ENCODE measurements at places on chromosomes 5 and 9.

GRCh38 chr5:38745836-38746732, 99.7 kb upstream of the OSMR start:
- DNase-seq = no peak

DNA sequence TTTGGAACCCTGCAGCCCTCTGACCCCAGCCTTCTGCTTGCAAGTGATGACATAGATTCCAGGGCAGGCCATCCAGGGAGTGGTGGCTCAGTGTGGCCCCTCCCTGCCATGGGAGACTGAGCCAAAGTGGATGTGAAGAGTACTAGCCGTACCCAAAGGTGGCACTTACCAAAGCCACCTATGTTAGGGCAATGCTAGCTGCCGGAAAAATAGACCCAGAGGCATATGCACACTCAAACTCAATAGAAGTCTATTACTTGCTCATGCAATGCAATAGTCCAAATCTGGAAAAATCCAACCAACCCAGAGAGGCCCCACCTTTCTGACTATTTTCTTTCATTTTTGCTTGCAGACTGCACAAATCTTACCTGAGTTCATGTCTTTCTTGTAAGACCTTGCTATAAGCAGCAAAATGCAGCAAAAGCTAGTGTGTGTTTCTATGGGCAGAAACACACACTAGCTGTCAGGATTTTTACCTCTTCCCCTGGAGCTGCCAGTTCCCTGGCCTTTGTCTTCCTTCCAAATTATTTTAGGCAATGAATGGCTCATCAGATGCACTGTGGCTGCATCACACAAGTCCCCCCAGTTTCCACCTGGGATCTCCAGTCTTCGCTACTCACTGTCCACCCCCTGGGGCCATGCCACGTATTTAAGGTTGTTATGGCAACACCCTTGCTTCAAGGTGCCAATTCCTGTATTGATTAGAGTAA, 74.0 kb downstream of the HRH2 start:
- peak; percentile 69 for DNase-seq

DNA sequence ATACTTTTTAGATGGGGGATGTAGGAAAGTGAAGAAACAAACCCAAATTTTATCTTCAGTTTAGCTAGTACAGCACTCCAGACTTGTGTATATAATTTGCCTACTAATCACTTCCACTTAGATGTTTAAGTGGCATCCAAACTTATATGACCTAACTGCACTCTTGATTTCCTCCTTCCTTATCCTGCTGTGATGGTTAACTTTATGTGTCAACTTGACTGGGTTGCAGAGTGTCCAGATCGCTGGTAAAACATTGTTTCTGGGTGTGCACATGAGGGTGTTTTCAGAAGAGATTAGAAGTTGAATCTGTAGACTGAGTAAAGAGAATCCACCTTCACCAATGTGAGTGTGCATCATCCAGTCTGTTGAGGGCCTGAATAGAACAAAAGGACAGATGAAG, 79.8 kb downstream of the PCSK1 start:
- no peak for DNase-seq

- no peak for DNase-seq
These were observed 20.4 kb downstream of the FNIP1 start for GRCh38 chr5:131776450-131776849.

GRCh38 chr9:117084221-117084620, 330.6 kb downstream of the ASTN2 start:
- DNase-seq = no peak

DNA sequence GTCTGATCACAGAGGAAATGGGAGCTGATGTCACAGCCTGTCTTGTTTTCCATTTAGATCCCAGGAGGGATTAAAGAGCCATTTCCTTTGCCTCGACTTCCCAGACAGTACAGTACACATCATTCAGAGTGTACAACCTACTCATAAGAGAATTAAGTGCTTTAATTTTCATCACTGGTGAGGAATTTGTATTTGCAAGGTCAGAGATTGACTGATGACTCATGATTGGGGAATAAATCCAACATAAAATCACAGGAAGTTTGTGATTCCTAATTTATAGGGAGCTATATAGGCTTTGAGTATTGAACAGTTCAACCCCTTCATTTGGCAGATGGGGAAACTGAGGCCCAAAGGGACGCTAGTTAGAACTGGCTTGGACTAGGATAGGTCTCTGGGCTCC, 4.1 kb upstream of the TOMM5 start:
- no peak for DNase-seq

DNA sequence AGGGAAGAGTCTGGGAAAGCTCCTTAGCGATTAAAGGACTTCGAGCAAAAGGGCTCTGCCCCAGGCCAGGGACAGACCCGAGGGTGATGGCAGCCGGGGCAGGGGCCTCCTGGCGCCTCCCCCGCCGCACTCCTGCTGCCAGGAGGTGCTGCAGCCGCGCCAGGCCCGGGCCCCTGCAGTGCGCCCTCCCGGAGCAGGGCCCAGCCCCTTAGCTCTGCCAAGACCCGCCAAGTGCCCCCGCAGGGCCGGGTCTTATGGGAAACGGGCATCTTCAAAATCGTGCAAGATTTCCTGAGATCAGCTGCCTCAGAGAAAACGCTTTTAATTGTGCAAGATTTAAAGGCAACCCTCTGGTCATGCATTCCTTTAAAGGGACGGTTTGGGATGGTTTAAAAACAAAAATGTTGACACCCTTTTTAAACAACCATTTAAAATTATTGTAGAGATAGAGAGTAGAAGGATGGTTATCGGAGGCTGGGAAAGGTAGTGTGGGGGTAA, 52.4 kb downstream of the CDC14B start:
- no peak for DNase-seq

DNA sequence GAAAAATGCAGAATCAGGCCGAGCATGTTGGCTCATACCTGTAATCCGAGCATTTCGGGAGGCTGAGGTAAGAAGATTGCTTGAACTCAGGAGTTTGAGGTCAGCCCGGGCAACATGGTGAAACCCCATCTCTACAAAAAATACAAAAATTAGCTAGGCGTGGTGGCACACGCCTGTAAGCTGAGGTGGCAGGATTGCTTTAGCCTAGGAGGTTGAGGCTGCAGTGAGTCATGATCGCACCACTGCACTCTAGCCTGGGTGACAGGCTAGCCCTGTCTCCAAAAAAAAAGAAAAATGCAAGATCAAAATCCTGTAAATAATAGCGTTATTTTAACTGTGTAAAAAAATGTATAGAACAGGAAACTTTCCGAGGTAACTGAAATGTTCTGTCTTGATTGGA, 39.4 kb downstream of the RNF44 start:
- no peak for DNase-seq

- DNase-seq = peak; percentile 66
These were observed 29.4 kb downstream of the CHD1 start for GRCh38 chr5:98899456-98899855.

GRCh38 chr9:70492319-70492777, 77.9 kb upstream of the KLF9 start:
- DNase-seq = no peak

DNA sequence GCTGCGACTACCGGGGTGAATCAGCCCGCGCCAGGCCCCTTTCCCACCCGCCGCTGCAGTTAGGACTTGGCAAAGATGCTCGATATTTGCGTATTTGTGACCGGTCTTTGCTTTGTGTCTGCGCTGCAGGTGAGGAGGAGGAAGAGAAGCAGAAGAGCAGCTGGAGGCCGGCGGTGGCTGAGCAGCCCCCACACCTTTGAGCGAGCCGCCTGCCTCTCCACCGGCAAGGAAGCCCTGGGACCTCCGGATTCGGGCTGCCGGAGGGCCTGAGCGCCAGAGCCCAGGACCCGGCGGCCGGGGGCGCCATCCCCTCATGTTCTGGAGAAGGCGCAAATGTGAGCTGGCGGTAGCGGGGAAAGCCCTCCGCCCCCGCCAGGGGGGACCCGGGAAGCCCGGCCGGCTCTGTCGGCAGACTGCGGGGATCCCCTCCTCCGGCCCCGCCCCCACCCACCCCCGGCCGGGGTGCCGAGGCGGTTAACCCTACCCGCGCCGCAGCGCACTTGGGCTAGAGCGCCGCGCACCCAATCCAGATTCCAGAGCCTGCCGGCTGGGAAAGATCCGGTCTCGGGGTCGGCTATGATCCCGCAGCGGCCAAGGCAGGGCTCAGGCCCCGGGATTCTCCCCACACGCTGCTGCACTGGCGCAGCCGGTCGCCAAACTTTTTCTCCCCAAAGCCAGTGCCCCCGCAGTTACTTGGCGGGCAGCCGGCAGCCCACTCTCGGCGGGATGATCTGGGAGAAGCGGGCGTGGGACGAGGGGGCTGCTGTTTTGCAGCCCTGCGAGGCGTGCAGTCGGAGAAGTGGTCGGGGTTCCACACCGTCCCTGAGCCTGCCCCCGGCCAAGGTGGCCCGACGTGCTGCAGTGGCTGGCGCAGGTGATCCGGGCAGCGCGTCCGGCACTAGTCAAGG, 800 bp upstream of the KCNN2 start:
- peak; percentile 72 for DNase-seq

- no peak for DNase-seq
These were observed 1.0 kb downstream of the FAM53C start for GRCh38 chr5:138339091-138339456.

DNA sequence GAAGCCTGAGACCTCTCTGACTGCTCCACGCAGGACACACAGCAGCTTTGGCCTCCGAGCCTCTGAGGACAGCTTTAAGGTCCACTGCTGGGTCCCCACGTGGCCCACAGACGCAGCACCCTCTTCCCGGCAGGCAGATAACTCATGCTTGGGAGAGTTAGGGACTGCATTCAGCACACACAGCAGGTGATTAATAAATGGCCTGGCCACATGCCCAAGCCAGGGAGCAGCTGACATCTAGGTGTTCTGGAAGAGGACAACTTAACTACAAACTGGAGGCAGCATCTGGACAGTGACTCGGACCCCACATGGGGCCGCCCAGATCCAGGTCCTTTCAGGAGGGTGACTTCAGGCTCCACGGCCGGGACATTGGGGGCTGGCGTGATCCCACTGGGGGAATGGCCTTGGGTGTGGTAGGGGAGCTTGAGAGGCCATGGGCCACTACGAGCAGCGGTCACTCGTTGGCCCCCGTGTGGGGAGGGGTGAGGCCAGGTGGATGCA, 11.3 kb downstream of the NINJ1 start:
- DNase-seq = no peak

- DNase-seq = no peak
These were observed 65.6 kb downstream of the RALGPS1 start for GRCh38 chr9:126980231-126980630.

DNA sequence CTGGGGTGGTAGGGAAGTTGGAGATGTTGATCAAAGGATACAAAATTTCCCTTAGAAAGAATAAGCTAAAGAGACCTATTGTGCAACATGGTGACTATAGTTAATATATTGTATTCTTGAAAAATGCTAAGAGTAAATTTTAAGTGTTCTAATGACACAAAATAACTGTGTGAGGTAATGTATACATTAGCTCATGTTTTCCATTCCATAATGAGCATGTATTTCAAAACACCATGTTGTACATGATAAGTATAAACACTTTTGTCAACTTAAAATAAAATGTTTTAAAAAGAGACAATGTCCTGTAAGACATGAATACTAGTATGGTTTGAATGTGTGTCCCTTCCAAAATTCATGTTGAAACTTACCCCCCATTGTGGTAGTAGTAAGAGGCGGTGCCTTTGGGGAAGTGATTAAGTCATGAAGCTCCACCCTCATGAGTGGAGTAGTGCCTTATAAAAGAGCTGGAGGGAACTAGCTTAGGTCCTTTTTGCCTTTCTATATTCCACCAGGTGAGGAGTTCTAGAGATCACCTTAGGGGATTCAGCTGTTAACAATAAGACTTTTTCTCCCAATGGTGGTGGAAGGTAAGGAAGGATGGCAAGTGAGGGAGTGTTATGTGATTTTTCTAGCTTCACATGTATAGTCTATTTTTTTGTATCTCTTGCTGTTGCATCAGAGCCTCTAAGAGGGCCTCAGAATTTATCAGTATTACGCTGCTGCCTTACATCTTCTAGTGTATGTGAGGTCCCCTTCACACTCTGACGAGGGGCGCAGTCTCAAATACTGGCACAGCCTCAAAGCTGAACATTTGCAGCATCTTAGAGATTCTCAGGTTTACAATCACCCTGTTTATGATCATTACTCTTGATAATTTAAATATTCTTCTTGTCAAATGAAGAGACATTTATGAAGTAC, 94.9 kb upstream of the NREP start:
- DNase-seq = no peak

GRCh38 chr9:93058355-93059010, at the start of gene SUSD3:
TSS of gene SUSD3 (plus strand) at chr9:93058701. CDS start at chr9:93058743, 42 bp downstream.
- peak; percentile 44 for DNase-seq

DNA sequence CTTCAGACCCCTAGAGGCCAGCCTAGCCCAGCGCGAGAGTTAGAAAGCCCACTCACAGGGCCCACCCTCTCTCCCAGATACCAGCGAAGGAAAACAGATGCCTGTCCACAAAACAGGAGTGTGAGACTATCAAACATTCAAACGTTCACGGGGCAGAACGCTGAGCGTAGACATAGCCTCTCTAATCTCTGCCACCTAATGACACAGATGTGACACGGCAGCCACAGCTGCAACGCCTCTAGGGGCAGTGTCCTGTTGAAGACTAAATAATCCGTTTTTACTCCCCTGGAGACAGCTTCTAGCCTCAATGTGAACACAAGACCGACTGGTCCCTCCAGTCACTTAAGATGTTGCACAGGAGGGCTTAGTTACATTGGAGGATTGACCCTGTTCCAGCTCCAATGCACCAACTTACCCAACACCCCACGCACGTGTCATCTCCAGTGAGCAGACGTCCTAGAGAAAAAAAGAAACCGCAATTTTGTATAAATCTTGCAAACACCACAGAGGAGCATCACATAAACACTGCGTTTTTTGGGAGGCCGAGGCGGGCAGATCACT, 14.3 kb downstream of the DIPK1B start:
- DNase-seq = no peak

- DNase-seq = no peak
These were observed 83.2 kb downstream of the RFK start for GRCh38 chr9:76310991-76311390.

- DNase-seq = no peak
These were observed 120.9 kb upstream of the STK32A start for GRCh38 chr5:147113967-147114366.

- DNase-seq = no peak
These were observed 966 bp downstream of the SNX2 start for GRCh38 chr5:122775550-122776542.

GRCh38 chr5:173625261-173625660, 8.8 kb upstream of the BOD1 start:
- DNase-seq = no peak

DNA sequence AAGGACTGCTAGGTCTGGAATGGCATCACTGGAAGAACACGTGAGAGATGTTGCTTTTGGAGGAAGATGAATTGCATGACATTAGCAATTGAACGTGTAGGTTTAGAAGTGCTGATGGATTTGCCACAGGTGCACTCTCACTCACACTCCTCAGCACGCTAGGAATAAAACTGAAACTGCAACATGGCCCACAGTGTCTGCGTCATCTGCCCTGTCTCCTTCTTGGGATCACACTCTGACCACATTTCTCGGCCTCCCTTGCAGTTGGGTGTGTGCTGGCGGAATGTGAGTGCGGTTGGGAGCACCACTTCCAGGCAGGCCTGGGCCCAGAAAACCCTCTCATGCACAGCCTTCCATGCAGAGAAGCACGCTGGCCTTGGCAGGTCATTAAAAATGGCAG, 152.8 kb upstream of the LHFPL2 start:
- no peak for DNase-seq

DNA sequence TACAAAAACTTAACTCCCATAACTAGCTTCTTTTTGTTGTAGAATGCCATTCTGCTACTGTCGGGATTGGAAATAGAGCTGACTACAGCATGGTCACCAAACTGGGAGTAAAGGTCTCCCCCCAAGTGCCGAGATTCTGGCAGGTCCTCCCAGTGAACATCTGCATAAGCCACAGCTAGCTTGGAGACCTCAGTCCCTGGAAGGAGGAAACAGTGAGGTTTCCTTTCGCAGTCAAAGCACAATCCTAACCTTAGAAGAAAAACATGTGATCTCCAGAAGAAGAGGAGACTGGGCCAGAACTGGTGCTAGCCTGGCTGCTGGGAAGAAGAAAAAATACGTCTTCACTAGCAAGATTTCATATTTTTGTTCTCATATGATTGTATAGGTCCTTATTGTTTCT, 127.4 kb downstream of the SCAMP1 start:
- DNase-seq = no peak
